NCI-H446 treated with DMSO at 0.1 percent for 48 hours (cell line): ENCODE measurements at places on chromosomes 2 and 18.

DNA sequence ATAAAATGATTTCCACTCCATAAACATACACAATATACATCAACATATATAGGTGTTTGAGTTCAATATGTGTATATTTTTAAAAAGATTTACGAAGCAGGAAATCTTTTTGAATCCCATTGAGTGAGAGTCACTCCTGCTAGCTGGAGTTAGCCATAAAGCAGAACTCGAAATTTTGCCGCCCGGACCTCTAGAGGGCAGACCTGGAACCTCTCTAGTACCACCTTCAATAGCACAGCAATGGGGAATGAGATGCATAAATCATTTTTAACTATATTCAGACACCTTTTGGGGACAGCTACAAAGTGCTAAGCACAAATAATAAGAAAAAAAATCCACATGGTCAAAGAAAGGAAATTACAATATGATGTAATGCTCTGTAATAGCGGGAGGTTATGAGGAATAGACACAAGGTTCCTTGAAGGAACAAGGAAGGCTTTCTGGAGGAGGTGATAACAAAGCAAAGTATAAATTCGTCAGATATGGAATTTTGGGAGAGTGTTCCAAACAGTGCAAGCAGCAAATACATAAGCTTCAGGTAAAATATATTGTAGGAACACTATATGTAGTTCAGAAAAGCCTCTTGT is 533.4 kb downstream of the ERBB4 start:
- peak; percentile 64 for DNase-seq

DNA sequence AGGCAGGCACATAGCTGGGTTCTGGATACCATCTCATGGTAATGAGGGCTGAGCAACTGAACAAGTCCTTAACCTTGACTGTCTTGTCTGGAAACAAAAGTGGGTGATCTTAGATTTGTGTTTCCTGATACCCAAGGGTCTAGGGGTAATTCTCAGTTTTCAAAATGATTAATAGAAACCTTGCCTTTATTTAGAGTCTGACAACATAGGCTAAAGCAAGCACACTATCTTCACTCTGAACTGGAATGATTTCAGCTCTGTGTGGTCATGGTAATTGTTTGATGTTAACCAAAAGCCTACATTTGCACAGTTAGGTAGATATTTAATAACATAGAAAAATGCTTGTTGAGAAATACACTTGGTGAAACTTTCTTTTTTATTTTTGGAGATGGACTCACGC is 6.8 kb upstream of the LAMA3 start:
- DNase-seq = no peak

GRCh38 chr2:188884517-188884916 is 89.7 kb upstream of the COL3A1 start:
- DNase-seq = no peak

DNA sequence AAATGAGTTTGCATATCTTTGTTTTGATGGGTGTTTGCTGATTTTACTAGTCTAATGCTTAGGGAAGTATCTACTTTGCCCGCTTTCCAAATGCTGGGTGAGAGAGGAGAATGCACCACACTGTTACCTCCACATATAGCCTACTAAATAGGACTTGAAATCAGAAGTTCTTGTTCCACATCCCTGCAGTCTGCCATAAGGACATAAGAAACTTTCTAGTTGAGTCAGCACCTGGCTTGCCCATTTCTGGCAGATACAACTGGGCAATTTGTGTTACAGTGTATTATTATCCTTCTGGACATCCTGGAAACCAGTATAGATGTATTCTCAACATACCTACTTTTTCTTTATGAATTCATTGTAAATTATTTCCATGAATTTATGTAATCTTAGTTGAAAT is 29.5 kb downstream of the ANXA4 start:
- DNase-seq = no peak

GRCh38 chr2:144310484-144310883 is 209.4 kb downstream of the ZEB2 start:
- no peak for DNase-seq

- no peak for DNase-seq
These were observed 92.2 kb upstream of the DPP10 start for GRCh38 chr2:114350186-114350725.

DNA sequence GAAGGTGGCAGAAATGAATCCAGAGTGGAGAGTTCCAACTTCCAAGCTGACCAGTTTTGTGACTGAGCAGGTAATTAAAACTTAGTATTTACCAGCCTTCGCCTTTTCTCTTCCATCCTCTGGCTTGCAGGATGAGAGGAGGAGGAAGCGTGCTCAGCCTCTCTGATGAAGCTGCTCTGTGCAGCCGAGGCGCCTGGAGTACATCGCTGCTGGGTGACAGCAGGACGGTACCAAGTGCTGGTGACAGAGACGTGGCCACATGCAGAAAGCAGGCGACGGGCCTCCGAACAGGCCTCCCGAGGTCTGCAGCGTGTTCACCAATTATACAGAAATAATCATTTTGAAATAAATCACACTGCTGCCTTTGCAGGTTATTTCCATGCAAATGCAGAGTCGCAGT is 95.0 kb downstream of the MBP start:
- no peak for DNase-seq

DNA sequence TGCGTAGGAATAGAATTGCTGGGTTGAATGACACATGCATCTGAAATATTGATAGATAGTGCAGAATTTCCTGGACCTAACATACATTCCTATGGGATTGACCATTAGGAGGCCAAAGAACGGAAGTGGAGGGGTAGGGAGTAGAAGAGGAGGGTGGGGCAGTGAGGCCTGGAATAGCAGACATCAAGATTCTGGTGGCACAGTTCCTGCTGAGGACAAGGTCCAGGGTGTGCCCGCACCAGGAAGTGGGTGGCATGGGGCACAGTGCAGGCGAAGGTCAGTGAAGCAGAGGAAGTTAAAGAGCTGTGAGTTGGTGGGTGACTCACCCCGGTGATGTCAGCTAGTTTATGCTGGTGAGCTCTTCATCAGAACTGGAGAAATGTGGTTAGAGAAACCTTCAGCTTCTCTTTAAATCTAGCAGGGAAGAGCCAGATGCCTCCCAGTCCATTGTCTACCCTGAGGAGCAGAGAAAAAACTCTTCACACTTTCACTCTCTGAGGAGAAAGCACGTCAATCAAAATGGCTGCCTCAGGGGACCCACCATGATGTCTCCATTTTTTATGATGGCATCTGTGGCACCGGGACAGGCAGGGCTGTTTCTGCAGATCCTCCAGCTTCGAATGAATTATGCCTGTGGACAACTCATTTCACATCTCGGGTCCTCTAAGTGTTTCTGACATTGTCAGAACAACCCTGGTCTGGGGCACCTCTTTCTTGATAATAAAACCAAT is 55.9 kb upstream of the CTLA4 start:
- no peak for DNase-seq

DNA sequence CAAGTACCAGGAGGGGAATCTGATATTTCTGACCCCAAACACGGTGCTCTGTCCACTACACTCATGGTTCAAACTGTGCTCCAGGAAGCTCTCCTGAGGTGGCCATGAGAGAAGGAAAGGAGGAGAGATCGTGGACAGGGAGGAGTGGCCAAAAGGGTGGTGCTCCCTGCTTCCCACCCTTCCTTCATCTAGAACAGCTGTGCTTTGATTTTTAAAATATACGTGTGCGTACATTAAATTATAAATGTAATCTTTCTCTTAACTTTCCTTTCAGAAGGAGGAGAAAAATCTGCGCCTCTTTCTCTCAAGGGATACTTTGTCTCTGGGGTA is 8.2 kb upstream of the CHRNA1 start:
- DNase-seq = no peak

GRCh38 chr18:11106894-11107293 is 42.5 kb downstream of the PIEZO2 start:
- DNase-seq = no peak

DNA sequence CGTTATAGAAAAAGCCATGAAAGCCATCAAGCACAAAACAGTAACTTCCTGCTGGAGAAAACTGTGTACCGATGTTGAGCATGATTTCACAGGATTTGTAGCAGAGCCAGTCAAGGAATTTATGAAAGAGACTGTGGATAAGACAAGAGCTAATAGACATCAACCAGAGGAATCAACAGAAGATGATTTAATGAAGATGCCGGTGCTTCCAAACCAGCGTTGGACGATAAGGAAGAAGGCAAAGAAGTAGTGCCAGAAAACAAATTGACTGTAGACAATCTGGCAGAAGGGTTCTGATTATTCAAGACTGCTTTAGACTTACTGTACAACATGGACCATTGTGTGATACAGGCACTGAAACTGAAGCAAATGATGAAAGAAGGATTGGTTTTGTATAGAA is 49.5 kb upstream of the GAREM2 start:
- DNase-seq = no peak

DNA sequence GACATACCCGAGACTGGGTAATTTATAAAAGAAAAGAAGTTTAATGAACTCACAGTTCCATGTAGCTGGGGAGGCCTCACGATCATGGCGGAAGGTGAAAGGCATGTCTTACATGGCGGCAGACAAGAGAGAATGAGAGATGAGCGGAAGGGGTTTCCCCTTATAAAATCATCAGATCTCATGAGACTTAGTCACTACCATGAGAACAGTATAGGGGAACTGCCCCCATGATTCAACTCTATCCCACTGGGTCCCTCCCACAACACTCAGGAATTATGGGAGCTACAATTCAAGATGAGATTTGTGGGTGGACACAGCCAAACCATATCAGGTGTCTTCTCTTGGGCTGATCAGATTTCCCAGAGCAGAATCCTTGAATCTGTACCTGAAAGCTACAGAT is 617.3 kb upstream of the ID2 start:
- DNase-seq = no peak

DNA sequence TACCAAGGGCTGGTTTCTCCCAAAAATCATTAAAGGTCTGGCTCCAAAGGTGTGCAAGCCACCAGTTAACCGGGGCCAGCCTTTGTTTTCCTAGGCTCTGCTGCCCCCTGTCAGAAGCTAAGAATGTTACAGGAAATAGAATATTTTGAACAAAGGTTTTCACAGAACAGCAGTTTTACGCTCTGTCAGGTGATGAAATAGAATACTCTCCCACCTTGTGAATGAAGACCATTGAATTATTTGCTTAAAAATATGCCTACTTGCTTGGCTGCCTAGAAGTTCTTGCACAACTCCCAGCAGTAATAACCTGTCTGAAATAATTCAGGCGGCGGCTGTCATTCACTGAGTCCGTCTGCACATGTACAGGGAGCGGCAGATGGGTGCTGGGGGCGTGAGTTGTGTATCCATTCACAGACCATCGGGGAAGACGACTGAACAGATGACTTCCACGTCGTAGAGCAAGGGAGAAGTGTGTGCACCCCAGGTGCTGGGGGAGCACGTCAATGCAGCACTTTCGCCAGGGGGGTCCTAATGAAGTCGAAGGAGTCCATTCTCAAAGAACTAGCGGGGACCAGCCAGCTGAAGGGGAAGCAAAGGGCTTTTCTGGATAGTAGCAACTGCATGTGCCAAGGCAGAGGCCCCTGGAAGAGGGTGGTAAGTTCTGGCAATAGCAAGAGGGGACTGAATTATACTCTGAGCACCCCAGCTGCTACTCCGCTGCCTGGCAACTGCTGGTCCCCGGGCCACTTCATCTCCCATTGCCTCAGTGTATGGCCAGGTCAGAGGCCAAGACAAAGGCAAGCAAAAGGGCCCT is 56.1 kb downstream of the SF3B1 start:
- DNase-seq = peak; percentile 9

- no peak for DNase-seq
These were observed 104.7 kb upstream of the SLC66A3 start for GRCh38 chr2:11050565-11050964.

GRCh38 chr2:99389371-99389770 is 52.2 kb downstream of the EIF5B start:
- DNase-seq = no peak

DNA sequence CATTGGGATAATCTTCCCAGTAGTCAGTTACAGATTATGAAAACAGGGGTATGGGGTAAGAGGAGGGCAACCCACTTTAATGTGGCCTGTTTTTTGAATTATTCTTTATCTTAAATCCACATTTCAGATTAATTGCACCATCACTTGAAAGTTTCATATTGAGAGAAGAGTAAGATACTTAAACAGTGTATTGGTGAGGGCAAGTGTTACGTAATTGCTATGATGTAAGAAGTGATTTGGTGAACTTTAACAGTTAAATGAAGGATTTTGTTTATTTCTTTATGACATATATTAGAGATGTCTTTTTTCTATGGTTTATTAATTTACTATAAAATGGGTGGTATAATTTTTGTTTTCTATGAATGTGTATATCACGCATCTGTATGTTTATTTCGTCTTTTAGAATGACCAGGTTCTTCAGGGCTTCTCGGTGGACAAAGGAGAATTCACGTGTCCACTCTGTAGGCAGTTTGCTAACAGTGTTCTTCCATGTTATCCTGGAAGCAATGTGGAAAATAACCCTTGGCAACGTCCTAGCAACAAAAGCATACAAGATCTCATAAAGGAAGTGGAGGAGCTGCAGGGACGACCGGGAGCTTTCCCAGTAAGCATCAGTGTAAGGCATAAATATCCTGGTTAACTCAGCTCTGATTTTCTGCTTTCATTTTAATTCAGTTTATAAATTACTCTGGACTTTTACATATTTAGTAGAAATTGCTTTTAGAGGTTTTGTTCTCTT is 171.2 kb upstream of the MYO3B start:
- no peak for DNase-seq

DNA sequence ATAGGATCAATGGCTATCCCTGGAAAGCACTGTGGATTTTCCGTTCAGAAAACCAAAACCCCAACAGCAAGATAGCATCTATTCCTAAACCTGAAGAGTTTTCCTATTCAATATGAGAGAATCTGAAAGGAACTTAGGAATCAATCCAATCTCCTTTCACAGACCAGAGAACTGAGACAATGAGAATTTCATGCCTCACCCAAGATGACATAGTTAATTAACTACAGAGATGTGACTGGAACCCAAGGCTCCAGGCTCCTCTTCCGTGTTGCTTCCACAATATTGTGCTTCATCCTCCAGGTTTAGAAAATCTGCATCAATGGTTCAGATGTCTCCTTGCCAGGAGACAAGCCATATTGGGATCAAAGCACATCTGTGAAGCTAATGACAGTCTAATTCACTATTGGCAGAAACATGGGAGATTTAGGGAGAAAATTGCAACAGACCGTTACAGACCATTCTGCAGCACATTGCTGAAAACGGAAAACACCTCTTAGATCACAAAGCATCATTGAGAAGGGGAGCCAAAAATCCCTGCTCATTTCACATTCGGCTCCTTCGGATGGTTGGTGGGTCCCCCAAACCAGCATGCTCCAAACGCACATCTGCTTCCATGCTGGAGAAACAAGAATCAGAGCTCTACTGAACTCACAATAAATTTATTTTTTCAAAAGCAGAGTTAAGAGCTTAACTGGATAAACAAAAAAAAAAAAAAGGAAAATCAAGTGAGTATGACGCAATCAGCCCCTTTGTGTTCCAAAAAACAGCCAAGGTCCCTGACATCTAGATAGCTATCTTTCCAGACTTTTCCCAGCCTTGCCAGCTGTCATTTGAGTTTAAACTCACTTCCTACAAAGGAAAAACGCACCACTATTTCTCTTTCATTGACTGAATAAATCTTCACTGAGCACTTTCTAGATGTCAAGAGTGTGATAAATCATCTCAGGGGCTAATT is 290.3 kb downstream of the C1D start:
- DNase-seq = no peak

GRCh38 chr18:69897397-69898108 is 50.1 kb downstream of the CD226 start:
- DNase-seq = no peak
